Fibroblast of the aortic adventitia (primary cell): ENCODE measurements at places on chromosomes 2 and 18. TPM values are rescaled to one million over a fixed set of nuclear protein-coding genes. Genes with fewer than 3 reads are reported as not detected.

The ADRA2B gene
- under 0.01 TPM in 1 of 2 replicates, not detected in the other for total RNA-seq

The UCN gene
- total RNA-seq = 0.27 and 1.1 TPM in 2 replicates

The ATP6V1B1 gene
- 0.09 and 0.57 TPM in 2 replicates for total RNA-seq

The QPCT gene
- total RNA-seq = 1.7 and 8.3 TPM in 2 replicates

The THAP4 gene
- 26.4 and 27.0 TPM in 2 replicates for total RNA-seq

The NPPC gene
- total RNA-seq = not detected in 2 replicates

The AGXT gene
- not detected in 2 replicates for total RNA-seq

The ARHGAP28 gene
- total RNA-seq = 11.9 and 221 TPM in 2 replicates

The ABCB6 gene
- total RNA-seq = 10.1 and 27.3 TPM in 2 replicates

The SERTAD2 gene
- total RNA-seq = 19.1 and 34.4 TPM in 2 replicates

The SERPINB11 gene
- not detected in 2 replicates for total RNA-seq

The AMER3 gene
- total RNA-seq = not detected in 2 replicates

The OBSL1 gene
- total RNA-seq = 39.2 and 90.4 TPM in 2 replicates

The OR6B2 gene
- not detected in 2 replicates for total RNA-seq

The TIA1 gene
- 79.0 and 117 TPM in 2 replicates for total RNA-seq

The SNRNP200 gene
- total RNA-seq = 28.0 and 39.3 TPM in 2 replicates

The MITD1 gene
- total RNA-seq = 19.1 and 30.1 TPM in 2 replicates

The ADCYAP1 gene
- 0.16 and 0.72 TPM in 2 replicates for total RNA-seq

The CTAGE1 gene
- not detected in 2 replicates for total RNA-seq

The ALKAL2 gene
- 1.3 TPM in 1 of 2 replicates, not detected in the other for total RNA-seq

The KCNE4 gene
- total RNA-seq = 4.1 and 22.2 TPM in 2 replicates

The ALPP gene
- not detected in 2 replicates for total RNA-seq

The PSME4 gene
- 34.8 and 43.9 TPM in 2 replicates for total RNA-seq

The IFT172 gene
- 24.4 and 25.7 TPM in 2 replicates for total RNA-seq

The SLC4A5 gene
- 0.25 and 0.45 TPM in 2 replicates for total RNA-seq

The TMEFF2 gene
- total RNA-seq = 4.7 and 9.4 TPM in 2 replicates

The CD8B2 gene
- total RNA-seq = not detected in 2 replicates

The ZFAND2B gene
- 27.2 and 39.2 TPM in 2 replicates for total RNA-seq

The AGFG1 gene
- 10.8 and 81.3 TPM in 2 replicates for total RNA-seq

The LHCGR gene
- total RNA-seq = 0.25 TPM in 1 of 2 replicates, not detected in the other

The EVX2 gene
- not detected in 2 replicates for total RNA-seq

The EPHA4 gene
- 13.9 and 26.7 TPM in 2 replicates for total RNA-seq

The EMX1 gene
- total RNA-seq = not detected in 2 replicates

The TMEM247 gene
- not detected in 2 replicates for total RNA-seq

The D2HGDH gene
- total RNA-seq = 9.3 and 44.1 TPM in 2 replicates

The SMIM21 gene
- not detected in 2 replicates for total RNA-seq

The REG3A gene
- total RNA-seq = not detected in 2 replicates

The STAMBP gene
- 9.6 and 34.2 TPM in 2 replicates for total RNA-seq

The GKN1 gene
- not detected in 2 replicates for total RNA-seq

The ATL2 gene
- total RNA-seq = 44.2 and 125 TPM in 2 replicates

The HOXD13 gene
- not detected in 2 replicates for total RNA-seq

The GPR35 gene
- 0.09 and 0.25 TPM in 2 replicates for total RNA-seq

The IL36RN gene
- not detected in 2 replicates for total RNA-seq

The MERTK gene
- 0.65 and 2.4 TPM in 2 replicates for total RNA-seq

The CERKL gene
- total RNA-seq = 0.27 TPM in 1 of 2 replicates, not detected in the other

The ACMSD gene
- total RNA-seq = not detected in 2 replicates

The ABCG5 gene
- not detected in 2 replicates for total RNA-seq

The CCDC102B gene
- total RNA-seq = 3.1 and 27.8 TPM in 2 replicates

The ANKRD29 gene
- total RNA-seq = 6.1 and 17.4 TPM in 2 replicates

The MDH1 gene
- total RNA-seq = 129 and 152 TPM in 2 replicates

The CD207 gene
- total RNA-seq = not detected in 2 replicates

The NRP2 gene
- total RNA-seq = 11.2 and 12.6 TPM in 2 replicates

The NYAP2 gene
- total RNA-seq = not detected in 2 replicates

The COL5A2 gene
- 133 and 671 TPM in 2 replicates for total RNA-seq
